Thoracic aorta (tissue), 2 donors: ENCODE measurements at places on chromosomes 4 and X. TPM values are rescaled to one million over a fixed set of nuclear protein-coding genes. Genes with fewer than 3 reads are reported as not detected.

The S100G gene
- not detected for total RNA-seq

The GUCY1B1 gene
- 32.7 TPM for total RNA-seq

- DNase-seq = no peak
Measured at GRCh38 chr4:175639346-175639745, 172.7 kb downstream of the GPM6A start.

GRCh38 chrX:106201502-106202178 lies 33.5 kb downstream of the PWWP3B start:
- no peak for DNase-seq

GRCh38 chrX:2614911-2615310 lies 76.2 kb upstream of the CD99 start:
- DNase-seq = no peak

DNA sequence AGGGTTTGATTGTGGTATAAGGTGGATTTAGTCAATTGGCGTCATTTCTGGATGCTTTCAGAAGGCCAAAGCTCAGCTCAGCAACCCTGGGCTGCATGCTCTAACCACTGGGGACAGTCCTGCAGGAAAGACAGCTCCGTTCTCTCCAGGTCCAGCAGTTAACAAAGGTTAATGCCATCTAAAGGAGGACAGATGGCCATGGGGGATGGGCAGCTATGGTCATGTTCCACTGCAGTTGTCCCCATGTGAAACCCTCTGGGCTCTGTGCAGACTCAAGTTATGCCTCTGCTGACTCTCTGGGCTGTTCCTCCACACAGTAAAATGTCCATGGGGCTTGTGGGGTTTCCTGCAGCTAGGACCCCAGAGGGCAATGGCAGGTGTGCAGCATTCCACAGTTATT lies 562.1 kb upstream of the ADGRL3 start:
- no peak for DNase-seq

- no peak for DNase-seq
Measured at GRCh38 chrX:137198040-137198439, 164.2 kb upstream of the GPR101 start.

The DEFB131A gene
- not detected for total RNA-seq

GRCh38 chr4:165440415-165441158 lies 61.8 kb downstream of the CPE start:
- no peak for DNase-seq

The STPG2 gene
- not detected for total RNA-seq

DNA sequence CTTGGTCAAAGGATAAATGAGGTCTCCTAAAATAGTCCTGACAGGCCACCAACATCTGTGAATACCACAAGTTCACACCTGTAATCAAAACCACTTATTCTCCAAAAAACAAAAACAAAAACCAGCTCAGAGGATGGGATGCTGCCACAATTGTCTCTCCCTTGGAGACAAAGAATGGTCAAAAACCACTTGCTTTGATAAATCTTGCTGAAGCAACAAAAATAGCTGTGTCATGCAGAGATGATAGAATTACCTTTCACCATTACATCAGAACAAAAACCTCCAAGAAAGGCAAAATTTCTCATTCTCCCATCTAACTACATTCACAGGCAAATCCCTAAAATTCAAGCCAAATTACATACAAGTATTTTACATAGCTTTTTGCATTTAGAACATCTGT lies 180.4 kb downstream of the MAML3 start:
- no peak for DNase-seq

GRCh38 chrX:19673375-19674040 lies 158.2 kb upstream of the MAP3K15 start:
- DNase-seq = peak; percentile 4

DNA sequence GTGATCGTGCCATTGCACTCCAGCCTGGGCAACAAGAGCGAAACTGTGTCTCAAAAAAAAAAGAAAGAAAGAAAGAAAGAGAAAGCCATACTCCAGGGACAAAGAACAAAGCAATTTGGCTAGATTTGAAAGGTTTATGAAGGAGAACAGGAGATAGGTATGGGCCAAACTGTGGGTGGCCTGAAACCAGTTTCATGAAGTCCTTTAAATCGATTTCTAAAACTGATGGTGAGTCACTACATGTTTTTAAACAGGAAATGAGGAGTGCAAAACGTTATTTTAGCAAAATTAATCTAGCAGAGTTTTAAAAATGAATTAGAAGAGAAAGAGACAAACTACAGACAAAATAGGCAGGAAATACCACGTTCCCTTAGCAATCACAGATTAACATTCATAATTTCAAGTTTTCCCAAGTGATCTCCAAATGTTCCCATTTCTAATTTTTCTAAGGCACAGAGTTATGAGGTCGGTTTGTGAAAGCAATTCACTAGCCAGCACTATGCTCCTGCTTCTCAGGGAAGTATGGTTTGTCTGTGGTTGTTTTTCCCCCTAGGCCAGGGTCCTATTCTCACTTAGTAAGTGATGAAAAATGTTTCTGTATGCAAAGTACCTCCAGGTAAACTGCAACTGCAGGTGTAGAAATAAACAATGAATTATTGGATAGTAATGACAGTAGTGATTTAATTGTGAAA lies 190.6 kb downstream of the PPP3CA start:
- no peak for DNase-seq

DNA sequence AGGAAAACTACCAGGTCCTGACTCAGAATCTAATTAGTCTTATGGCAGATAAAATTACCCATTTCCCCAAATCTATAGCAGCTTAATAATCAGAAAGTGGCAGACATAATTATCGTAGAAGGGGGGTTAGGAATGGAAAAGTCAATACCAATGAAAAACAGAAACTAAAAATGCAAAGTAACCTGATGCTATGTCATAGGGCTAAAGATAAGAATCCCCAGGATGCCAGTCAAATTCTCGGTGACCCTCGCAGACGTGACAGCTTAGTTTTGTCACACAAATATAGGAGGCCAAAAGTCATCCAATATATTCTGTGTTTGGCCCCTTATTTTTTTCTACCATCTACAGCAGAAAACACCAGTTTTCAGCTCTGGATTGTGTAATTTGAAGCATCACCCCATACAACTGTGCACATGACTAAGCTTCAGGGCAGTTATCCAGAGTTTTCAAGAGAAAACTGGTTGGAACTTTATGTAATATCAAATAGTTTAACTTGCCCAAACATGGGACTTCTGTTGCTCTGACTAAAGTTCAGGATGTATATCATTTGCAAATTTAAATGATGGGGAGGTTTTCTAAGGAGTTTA lies 30.9 kb downstream of the RASSF6 start:
- DNase-seq = no peak

The POU4F2 gene
- total RNA-seq = not detected

GRCh38 chrX:9153300-9153699 lies 119.4 kb upstream of the FAM9B start:
- DNase-seq = no peak

The GPR82 gene
- not detected for total RNA-seq

DNA sequence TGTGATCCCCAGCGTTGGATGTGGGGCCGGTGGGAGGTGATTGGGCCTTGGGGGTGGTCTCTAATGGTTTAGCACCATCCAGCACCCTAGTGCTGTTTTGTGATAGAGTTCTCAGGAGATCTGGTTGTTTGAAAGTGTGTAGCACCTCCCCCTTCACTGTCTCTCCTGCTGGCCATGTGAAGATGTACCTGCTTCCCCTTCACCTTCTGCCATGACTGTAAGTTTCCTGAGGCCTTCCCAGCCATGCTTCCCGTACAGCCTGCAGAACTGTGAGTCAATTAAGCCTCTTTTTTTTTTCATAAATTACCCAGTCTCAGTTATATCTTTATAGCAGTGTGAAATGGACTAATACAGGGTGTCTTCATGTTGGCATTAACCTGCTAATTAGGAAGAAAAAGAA lies 19.3 kb upstream of the TBC1D14 start:
- no peak for DNase-seq

GRCh38 chrX:13647709-13648212 lies 5.2 kb upstream of the TCEANC start:
- DNase-seq = peak; percentile 41

GRCh38 chr4:121656269-121656641 lies 40.5 kb downstream of the ANXA5 start:
- DNase-seq = peak; percentile 7

The CFAP299 gene
- not detected for total RNA-seq

GRCh38 chrX:14357314-14357713 lies 172.0 kb upstream of the GLRA2 start:
- no peak for DNase-seq

- no peak for DNase-seq
Measured at GRCh38 chr4:55742655-55743202, 76.9 kb upstream of the EXOC1L start.

- DNase-seq = no peak
Measured at GRCh38 chrX:71872542-71873458, 37.8 kb upstream of the NHSL2 start.

DNA sequence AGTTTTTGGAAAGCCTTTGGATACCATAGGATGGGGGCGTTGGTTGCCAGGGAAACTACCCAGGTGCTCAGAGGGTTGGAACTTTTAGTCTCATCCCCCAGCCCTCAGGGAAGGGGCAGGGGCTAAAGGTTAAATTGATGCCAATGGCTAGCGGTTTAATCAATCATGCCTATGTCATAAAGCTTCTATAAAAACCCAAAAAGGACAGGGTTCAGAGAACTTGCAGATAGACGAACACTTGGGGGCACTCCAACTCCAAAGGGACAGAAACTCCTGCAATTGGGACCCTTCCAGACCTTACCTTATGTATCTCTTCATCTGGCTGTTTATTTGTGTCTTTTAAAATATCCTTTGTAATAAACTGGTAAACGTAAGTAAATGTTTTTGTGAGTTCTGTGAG lies 30.0 kb upstream of the GPR173 start:
- DNase-seq = no peak
